IgD-negative memory B cell (primary cell): ENCODE measurements at places on chromosomes 12 and 14. TPM values are rescaled to one million over a fixed set of nuclear protein-coding genes. Genes with fewer than 3 reads are reported as not detected.

Gene CD4
- polyA plus RNA-seq = 6.6 TPM

Gene NR4A1
- polyA plus RNA-seq = 9.3 TPM

Gene INSM2
- not detected for polyA plus RNA-seq

Gene IFI27
- not detected for polyA plus RNA-seq
